Adipocyte (in vitro differentiated cells): ENCODE measurements at places on chromosomes 6 and 20.
A peak's percentile ranks its signal among the peaks of the same experiment; 100 is the strongest.

GRCh38 chr6:29762781-29763214 is 39.6 kb downstream of the HLA-F start:
- DNase-seq, result peak; percentile 15

GRCh38 chr6:18260448-18261106 is 3.8 kb downstream of the DEK start:
- peak; percentile 60 for DNase-seq

DNA sequence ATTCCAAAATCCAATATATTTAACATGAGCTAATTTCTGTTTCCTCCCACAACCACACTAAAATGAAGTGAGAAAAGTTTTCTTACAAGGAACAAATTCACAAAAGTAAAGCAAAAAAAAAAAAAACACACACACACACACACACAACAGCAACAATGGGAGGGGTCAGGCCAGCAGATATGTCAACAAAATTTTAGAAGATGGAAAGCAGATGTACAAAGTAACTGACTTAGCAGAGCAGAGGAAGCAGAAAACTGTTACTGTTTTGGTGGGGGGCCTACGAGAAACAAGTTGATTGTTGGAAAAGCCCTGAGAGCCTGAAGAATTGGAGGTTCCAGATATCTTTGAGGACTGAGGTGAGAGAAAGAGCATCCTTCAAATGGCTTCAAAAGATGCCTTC is 11.7 kb downstream of the EPB41L2 start:
- no peak for DNase-seq

- no peak for DNase-seq
Observed at GRCh38 chr20:53053595-53053994, 81.4 kb downstream of the TSHZ2 start.

DNA sequence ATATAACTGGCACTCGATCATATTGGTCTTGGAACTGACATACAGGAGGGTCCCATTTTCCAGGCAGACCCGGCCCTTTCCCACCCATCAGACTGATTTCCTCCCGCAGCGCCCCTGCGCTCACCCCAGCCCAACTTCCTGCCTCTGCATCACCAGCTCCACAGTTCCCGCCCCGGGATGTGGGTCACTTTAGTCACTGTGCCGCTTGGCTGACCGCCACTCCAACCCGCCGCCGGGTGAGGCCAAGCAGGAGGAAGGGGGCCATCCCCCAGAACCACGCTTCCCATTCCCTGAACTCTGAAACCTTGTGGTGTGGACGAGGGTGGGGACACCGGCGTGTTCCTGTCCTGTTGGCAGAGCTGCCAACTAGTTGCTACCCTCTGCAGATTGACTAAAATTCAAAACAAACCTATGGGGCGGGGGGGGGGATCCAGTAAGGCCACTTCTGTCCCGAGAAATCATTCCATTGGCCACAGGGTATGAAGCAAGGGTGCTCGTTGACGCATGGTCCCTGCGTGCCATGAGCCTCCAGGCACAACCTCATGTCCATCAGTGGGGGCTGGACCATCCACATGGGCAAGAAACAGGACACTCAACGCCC is 12.3 kb downstream of the TGM2 start:
- peak; percentile 82 for DNase-seq

DNA sequence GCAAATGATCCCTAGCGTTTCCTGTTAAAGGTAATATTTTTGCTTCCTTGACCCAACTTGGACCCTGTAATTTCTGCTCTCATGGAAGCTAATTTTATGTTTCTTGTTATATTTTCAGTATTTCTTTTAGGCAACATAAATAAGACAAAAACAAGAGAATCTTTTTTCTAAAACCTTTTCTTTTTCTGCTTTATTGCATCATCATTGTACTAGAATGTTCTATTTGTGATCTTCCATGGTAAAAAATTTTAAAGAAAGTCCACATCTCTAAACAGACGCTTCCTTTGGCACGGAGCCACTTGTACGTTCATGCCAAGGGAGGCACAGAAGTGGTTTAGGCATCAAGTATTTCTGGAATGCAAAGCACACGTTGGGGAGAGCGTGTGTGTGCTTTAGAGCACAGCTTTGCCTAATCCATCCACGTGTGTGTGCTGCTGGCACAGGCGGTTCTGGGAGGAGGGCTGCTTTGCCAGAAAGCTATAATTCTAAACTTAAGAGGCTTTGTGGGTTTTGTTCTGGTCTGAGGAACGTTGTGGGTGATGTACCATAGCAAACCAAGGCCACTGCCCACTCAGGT is 98.3 kb downstream of the SASH1 start:
- DNase-seq, result peak; percentile 92

DNA sequence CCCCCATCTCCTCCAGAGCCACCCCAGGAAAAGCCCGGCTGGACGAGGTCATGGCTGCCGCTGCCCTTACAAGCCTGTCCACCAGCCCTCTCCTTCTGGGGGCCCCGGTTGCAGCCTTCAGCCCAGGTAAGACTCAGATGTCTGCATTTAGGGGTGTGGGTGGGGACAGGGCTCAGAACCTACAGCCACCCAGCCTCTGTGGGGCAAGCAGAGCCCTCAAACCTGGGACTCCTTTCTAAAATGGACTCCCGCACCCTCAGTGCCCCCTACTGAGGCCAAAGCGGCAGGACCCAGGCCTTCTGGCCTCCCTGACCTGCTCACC is 1.7 kb downstream of the SLC2A4RG start:
- no peak for DNase-seq
